ENCODE measurements at places on chromosomes 4 and X. TPM values are rescaled to one million over a fixed set of nuclear protein-coding genes. Genes with fewer than 3 reads are reported as not detected.
A peak's percentile ranks its signal among the peaks of the same experiment; 100 is the strongest.

DNA sequence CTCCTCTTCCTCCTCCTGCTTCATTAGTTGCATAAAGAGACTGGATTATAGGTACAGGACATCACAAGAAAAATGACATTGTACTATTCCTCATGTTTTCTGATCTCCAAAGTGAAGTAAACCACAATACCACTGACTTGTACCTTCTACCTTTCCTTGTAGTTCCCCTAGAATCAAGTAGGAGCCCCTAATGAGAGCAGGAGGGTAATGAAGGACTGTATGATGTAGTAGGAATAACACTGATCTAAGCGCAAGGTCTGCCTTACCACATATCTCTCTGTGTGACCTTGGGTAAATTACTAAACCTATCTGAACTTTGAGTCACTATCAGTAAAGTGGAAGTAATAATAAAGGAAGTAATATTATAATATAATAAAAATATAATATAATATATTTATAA, 3.6 kb downstream of the VSIG4 start:
- no peak for DNase-seq

GRCh38 chr4:173522160-173522950, 7.7 kb downstream of the HAND2 start:
- DNase-seq = peak; percentile 97

The RPS3A gene
- total RNA-seq = 1,904 TPM

The RHOXF2 gene
- 0.32 TPM for total RNA-seq

- DNase-seq = no peak
Measured at GRCh38 chr4:175806727-175807126, 5.3 kb downstream of the GPM6A start.

The ERCC6L gene
- 5.6 TPM for total RNA-seq

DNA sequence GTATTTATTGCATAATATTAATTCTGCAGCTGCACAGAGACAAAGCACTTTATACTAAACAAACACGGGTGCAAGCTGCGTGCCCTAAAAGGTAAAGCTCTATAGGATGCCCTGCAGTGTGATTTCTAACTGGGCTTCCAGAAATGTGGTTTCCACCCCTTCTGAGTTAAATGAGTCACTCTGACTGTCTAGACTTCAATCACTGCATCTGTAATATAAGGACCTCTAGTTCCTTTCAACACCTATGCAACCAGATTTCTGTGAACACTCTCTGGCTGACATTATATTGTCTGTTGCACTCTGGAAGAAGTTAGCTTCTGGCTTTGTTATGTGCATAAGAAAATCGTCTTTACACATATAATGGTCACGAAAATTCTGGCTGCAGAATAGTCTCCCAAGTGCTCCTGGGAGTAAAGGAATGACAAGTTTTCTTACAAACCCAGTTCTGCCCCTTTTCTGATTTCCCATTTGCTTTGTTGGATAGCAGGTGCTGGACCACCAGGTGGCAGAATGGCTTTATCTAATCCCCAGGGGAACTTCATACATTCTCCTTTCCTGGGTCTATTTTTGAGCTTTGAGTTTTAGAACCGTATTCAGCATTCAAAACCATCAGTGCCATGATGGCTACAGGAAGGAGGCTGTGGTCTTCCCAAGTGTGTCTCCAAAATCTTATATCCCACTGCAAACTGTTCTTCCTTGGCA, 842.2 kb downstream of the STIM2 start:
- DNase-seq = no peak

DNA sequence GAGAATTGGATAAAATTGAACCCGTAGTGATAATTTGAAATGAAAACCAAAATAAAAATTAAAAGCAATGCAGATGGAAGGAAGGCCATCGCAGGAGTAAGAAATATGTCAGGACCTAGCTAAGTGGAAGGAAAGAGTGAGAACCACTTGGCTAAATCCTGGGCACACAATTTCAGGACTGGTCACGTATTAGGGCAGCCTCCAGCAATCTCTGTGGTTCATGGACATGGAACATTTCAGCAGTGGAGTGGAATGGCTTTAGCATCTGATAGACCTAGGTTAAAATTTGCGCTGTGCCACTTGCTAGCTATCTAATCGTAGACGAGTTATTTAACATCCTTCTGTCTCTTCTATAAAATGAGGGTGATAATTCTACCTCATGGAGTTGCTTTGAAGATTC, 71.1 kb downstream of the DCK start:
- no peak for DNase-seq

The PAGE2 gene
- not detected for total RNA-seq

- no peak for DNase-seq
Measured at GRCh38 chrX:64229154-64229553, 1.3 kb downstream of the ASB12 start.

The ENPEP gene
- total RNA-seq = 0.32 TPM

The NIPAL1 gene
- total RNA-seq = 1.6 TPM

DNA sequence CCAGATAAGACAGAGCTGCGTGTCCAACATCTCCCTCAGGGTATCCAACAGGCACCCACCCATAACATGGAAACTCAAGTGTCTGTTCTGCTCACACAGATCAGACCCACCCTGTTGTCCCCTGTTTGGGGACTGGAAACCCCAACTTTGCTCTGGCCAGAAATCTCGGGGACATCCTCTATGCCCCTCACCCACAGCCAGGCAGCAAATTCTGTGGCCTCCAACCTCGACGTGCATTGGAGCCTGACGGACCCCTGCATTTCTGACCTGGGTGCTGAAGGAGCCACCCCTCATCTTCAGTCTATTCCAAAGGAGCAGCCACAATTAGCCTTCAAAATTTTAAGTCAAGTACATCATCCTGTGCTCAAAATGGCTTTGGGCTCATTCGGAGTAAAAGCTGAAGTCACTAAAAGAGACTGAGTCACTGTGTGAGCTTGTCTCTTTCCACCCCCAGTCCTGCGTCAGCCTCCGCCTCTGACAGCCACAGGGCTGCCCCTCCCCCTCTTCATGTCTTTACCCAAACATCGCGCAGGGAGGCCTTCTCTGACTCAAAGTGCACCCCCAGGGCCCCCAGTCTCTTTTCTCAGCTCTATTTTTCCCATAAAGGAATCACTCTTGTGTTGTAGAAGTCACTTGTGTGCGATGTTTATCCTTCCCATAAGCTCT, 24.4 kb upstream of the PDE6B start:
- DNase-seq = no peak

The TBC1D8B gene
- 13.8 TPM for total RNA-seq

DNA sequence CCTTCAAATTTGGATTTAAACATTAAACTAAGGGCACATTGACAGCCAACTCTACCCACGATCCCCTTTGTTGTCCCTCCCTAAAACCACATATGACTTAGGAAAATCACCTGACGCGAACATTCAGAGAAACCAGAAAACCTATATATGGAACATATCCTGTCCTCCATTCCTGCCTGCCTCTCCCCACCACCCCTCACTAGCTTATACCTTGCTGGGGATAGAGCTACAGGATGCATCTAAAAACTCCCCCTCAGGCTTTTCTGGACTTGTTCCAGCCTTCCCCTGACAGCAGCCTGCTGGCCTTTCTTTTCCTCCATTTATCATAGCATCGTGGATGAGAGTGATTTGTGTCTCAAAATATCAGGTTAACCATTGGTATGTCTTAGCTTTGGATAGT, 8.8 kb downstream of the STK26 start:
- DNase-seq = no peak

- no peak for DNase-seq
Measured at GRCh38 chr4:31803526-31804195, 1083.5 kb downstream of the PCDH7 start.

DNA sequence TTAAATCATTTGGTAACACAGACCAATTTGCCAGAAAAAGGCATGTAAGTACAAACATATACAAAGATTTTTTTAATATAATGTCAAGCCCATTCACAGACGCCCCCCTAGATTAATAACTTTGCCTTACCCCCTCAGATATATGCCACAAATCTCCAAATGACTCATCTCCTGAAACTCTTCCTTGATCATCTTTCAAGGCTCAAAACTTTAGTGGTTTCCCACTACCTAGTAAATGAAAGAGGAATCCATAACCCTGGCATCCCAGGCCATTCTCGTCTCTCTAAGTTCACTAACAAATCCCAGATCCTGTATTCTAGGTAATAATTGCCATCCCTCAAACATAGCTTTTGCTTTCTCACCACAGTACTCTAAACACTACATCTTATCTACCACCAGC, 61.9 kb downstream of the PRSS12 start:
- no peak for DNase-seq

The FAM184B gene
- not detected for total RNA-seq

- DNase-seq = no peak
Measured at GRCh38 chrX:150525061-150525919, 43.1 kb upstream of the MTM1 start.

DNA sequence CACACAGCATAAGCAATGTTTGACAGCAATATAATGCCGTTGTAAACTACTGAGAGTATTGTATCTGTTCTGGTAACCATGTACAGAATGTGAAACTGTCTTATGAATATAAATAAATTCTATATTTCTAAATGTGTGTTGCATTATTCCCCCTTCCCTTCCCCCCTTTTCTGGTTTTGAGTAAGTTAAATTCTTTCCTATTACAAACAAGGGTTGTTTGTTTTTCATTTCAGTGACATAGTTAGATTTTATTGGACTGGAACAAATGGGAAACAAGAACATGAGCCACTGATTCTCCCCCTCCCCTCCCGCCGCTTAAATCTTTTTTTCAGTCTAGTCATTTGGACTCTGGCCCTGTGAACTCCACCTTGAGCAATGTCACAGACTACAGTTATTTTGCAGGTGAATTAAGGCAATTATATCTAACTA, 69.8 kb downstream of the GPAT3 start:
- peak; percentile 64 for DNase-seq

The TRIM60 gene
- 0.32 TPM for total RNA-seq

DNA sequence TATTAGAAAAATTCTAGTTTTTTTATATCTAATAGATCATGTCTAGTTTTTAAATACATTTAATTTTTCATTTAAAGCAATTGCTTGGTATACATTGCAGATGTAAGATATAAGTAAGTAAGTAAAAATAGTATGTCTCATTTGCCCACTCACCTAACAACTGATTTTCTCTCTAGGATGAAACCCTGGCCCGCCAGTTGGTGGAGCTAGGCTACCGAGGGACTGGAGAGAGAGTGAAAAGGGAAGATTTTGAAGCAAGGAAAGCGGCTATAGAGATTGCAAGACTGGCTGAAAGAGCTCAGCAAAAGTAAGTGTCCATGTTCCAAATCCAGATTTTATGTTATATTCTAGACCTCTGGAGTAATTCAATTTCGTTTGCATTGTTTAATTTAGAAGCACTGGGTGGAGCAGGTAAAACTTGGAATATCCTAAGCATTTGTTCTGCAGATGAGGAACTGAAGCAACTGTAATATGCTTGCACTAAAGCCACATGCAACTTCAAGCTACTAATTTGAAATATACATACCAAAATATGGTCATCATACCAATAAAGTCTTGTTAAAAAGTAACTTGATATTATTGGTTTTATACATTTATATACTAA, 27.1 kb downstream of the CFAP299 start:
- peak; percentile 22 for DNase-seq

Data from fibroblast of villous mesenchyme (primary cell).